ENCODE measurements at places on chromosomes 3 and 15. TPM values are rescaled to one million over a fixed set of nuclear protein-coding genes. Genes with fewer than 3 reads are reported as not detected.

GRCh38 chr15:99103279-99103678 lies 1.6 kb upstream of the SYNM start:
- DNase-seq: no peak

DNA sequence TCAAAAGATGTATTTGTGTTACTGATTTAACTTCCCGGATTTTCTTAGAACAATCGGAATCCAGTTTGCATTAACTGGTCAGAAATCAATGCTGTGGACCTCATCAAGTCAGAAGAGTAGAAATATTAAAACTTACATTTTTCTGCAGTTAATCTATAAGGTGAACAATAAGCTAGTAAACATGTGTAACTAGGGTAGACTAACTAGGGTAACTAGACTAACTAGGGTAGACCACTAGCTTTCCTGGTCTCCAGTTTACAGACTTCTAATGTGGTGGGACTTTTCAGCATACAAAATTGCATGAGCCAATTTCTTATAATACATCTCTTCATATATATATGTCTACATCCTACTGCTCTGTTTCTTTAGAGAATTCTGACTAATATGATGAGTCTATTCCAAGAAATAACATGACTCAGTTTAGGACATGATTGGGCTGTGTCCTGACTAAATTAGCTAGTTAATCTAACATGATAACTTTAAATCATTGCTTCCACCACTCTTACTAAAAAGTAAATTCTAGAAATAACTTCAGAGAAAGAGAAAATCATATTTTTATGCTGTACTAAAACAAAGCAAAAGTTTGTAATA lies 5.3 kb downstream of the PLSCR2 start:
- DNase-seq: no peak

DNA sequence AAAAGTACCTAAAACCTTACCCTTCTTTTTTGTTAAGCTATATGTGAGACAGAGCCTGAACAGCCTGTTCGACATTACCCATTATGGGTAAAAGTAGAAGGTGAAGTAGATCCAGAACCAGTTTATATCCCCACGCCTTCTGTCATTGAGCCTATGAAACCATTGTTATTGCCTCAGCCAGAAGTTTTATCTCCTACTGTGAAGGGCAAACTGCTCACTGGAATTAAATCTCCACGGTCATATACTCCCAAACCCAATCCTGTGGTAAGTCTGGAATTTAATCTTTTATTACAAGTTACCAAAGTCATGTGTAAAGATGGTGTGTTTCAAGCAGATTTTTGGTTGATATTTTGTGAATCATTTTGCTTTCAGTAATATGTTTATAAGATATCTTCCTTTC lies 47.1 kb upstream of the MAPKBP1 start:
- no peak for DNase-seq

DNA sequence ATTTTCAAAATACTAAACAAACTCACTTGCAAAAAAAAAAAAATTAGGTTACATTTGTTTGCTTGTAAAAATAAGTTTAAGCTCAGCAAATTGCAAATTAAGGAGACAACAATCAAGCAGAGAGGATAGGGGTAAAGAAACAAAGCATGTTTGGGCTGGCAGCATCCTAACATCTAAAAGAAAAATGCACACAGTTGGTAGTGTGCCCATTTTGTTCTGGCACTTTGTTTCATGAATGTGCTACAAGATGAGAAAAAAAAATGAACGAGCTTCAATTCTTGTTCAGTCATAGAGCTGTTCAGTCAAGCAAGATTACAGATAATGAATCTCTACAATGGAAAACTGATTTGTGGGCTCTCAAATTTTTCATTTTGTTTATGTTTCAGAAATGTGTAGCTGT lies 17.7 kb upstream of the ZBBX start:
- no peak for DNase-seq

DNA sequence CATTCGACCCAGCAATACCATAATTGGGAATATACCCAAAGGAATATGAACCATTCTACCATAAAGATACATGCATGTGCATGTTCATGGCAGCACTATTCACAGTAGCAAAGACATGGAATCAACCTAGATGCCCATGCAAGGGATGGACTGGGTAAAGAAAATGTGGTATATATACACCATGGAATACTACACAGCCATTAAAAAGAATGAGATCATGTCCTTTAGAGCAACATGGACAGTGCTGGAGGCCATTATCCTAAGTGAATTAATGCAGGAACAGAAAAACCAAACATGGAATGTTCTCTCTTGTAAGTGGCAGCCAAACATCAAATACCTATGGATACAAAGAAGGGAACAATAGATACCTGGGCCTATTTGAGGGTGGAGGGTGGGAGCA lies 7.4 kb downstream of the ETFA start:
- no peak for DNase-seq

The SSUH2 gene
- total RNA-seq: not detected

DNA sequence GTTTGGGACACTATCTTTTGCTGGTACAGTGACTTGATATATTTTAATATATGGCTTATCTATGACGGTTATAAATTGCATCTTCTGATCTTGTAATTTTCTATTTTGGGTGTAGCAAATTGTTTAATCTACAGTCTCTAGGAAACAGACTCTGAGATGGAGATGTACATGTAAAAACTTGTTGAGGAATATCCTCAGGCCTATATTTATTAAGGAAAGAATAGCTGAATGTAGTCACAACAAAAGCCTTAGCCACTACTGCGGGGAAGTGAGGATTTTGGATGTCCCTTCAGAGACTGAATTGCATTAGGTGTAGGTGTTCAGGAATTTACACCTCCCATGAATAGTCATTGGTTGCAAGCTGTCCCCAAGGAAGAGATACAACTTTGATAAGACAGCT lies 13.8 kb upstream of the OR5K3 start:
- no peak for DNase-seq

The IL12A gene
- 1.1 TPM for total RNA-seq

The RPL35A gene
- total RNA-seq: 971 TPM

The C3orf22 gene
- not detected for total RNA-seq

- DNase-seq: no peak
These were observed at the start of gene AHSG for GRCh38 chr3:186612721-186613636. TSS of gene AHSG (plus strand) at chr3:186613060. CDS start at chr3:186613142, 82 bp downstream.

DNA sequence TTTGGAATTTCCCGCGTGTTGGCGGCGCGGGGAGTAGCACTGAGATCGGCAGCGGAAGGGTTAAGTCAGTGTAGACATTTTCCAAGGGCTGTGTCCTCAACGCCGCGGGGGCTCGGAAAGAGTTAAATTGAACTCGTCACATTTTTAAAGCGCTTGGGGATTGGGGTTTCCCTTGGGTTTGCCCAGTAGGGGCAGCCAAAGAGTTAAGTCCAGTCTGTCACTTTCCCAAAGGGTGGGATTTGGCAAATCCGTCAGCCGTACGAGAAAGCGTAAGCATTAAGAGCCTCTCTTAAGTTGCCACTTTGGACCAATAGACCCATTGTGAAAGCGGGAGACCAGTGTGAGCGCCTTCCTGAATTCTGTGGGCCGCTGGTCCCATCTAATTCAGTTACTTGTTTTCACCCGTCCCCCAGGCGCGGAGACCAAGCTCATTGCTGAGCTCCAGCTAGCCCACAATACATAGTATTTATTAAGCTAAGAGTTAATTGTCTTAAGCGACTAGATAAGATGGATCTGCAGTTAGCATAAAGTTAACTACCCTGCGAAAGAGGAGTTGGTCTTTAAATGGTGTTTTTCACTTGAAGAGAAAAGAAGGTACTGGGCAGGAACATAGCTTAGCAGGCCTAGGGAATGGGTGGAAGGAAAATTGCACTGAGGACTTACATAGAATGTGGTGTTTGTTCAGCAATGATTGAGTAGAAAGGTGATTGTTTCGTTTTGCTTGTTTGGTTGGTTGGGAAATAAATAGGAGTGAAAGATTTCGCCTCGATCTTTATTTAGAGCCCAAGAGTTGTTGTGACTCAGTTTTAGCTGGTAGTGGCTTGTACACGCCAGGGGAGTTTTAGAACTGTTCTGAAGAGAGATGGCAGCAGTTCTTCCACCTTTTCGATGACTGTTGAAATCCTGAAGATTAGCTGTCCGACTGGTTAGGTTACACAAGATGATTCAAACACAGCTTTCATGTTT lies 932 bp downstream of the ARL8B start:
- peak; percentile 81 for DNase-seq

DNA sequence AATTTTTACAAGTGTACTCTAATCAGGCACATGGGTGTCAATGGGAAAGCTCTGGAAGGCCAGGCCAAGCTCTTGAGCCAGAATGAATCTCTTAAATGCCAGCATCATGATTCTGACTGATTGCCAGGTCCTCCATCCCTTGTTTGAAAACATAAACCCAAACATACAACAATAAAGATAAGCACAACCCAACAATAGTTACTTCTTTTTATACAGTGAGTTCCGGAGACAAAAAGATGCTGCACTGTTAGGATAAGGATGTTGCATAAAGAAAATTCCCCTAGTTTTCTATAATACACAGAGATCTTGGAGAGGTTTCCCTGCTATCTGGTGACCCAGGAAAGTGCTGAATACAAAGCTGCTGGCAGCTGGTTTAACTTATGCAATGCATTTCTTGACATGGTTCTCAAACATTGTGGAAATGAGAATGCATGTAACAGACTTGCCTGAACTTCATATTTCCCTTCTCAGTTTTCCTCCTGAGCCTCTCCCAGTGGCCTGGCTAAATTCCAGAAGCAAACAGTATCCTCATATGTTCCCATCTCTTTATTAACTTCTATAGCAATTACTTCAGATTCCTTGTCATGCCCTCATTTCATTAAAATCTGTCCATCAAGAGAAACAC lies 180.1 kb upstream of the PRICKLE2 start:
- no peak for DNase-seq

DNA sequence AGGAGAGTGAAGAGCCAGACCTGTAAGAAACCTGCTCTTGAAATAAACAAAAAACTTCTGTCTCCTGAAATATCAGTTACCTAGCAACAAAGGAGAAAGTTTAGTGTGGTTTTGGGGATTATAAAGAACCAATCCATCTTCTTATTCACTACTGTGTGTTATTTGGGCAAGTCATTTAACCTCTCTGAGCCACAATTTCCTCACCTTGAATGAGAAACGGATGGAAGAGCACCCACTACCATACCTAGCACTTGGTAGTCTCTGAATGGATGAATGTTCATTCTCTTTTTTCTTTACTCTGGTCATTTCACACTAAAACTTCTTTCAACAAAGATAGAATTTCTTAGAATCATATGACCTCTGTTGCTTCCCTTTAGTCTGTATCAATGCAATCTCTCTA lies 45.2 kb downstream of the PTPN9 start:
- no peak for DNase-seq

The LIPH gene
- 0.21 TPM for total RNA-seq

The TIMP4 gene
- 40.3 TPM for total RNA-seq

- no peak for DNase-seq
These were observed 61.1 kb downstream of the SLC12A8 start for GRCh38 chr3:125151442-125151817.

DNA sequence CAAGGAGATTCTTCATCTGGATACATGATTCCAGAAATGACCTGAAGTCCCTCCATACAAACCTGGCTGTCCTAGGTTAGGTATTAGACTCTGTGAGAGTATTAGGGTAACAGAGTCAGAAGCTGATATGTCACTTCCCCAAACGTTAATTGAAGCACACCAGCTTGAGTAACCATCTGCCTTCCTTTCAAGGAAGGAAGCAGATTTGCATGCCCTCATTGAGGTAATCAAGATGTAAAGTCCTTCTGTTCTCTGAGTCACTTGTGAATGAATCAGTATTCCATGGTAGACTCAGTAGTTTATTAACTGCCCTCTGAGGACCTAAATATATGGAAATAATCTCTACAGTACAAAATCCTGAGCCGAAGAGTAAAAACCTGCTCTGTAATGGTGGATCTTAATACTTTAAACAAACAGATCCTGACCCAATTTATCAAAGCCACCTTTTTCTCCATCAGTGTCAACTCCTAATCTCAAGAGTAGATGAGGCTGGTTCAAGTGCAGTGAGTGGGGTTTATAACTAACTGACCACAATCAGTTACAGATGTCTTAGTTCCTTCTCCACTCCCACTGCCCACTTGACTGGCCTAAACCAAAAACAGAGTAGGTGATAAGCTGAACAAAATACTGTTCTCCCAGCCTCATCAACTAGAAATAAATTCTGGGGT lies 246.2 kb upstream of the CHRM5 start:
- no peak for DNase-seq

DNA sequence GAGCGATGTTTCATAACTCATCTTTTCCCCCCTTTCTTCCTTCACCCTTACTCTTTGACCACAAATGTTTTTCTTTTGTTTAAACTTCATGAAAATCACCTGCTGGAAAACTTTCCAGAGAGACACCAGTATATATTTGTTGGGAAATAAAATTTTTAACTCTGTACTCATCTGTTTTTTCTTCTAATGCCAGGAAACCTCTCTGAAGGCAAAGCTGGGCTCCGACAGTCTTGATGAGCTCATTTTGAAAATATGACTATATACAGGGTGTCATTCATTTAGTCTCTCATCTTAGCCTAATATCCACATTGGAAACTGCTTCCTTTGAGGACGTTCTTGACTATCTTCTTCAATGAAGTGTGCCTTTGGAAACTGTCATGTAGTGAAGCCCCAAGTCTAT lies 339.6 kb upstream of the ROBO2 start:
- DNase-seq: no peak

Measured in H7 (cell line).